Kidney epithelial cell (primary cell): ENCODE measurements at places on chromosomes 2 and 18.

- no peak for DNase-seq
Observed at GRCh38 chr18:9878783-9879242, 7.0 kb upstream of the TXNDC2 start.

- DNase-seq = peak; percentile 80
Observed at GRCh38 chr2:68828887-68829708, 42.1 kb downstream of the BMP10 start.

DNA sequence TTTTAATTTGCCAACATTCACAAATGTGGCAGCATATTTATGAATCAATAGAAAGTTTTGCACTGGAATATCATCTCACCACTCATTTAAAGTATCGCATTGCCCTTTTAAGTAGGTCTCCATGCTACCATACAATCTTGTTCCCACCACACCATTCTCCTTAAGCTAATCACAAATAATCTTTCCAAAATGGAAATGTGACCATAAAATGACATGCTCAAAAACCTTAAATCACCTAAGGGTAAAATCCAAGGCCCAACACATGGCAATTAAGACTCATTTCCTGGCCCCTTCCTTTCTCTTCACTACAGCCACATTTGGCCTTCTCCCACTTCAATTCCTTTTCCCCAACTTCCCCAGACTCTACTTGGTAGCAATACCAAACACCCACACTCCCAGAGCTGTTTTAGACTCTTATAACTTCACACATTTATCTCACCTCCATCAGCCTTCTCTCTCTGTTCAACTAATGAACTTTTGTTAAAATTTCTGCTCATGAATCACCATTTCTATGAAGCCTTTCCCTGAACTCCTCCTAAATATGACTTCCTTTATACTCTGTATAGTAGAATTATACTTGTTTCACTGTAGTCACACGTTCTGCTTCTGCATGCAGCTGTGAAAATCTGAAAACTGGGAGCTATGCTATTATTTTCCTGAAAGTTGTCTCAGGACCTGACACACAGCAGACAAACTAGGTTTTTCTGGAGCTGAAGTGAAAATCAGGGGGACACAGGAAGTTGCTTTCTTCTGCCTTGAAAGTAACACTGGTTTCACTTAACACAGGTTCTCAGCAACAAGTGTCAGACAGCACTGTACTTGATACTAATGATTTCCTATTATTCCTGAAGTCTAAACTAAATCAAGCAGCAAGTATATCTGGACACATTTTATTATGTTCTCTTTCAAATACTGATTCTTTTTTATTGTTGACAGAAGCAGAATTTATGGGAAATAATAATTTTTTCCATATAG lies 303.9 kb downstream of the ZEB2 start:
- no peak for DNase-seq

DNA sequence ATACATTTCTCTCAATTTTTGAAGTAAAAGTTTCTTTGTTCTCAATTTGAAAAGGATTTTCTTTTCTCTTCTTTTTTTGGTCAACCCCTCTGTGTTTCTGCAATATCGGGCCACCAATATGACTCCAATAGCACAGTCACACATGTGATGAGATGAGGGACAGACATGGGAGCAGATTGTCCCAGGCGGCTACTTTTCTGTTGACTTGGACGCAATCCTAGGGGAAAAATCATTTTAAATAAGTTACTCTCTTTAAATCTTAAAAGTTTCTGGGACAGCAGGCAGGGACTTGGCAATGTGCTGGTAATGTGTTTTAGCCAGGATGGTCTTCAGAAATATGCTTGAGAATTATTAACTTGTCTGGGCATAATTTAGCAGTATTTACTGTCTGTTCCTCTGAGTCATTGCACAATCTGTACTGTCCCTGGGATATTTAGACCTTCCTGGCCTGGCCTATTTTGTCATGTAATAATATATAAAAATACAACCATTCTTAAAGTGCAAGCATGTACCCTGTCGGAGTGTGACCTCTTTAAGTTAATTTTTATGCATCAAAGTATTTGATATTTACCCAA lies 388.5 kb upstream of the FANCL start:
- no peak for DNase-seq

DNA sequence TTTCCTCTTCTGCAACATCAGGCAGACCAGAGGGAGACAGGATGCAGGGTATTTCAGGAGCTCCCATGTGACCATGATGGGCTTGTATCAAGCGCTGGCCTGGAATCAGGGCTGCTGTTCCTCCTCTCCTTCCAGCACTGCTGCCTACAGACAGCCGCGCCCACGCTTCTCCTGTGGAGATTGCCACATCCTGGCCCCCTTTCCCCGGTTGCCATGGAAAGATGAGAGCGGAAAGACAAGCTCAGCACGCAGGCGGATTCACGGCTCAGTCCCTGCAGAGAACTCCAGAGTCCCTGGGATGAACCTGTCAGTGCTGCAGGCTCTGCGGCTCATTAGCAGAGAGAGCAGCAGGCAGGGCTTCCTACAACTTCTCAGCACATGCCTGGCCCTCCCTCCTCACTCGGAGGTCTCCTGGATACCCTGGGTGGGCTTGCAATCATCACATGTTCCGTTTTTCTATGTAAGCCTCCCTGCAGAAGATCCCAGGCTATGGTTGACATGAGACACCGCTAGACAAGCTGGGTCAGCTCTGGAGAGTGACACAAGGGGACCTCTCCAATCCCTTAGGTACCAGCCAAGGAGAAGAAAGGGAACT lies 497.8 kb upstream of the MYT1L start:
- no peak for DNase-seq

DNA sequence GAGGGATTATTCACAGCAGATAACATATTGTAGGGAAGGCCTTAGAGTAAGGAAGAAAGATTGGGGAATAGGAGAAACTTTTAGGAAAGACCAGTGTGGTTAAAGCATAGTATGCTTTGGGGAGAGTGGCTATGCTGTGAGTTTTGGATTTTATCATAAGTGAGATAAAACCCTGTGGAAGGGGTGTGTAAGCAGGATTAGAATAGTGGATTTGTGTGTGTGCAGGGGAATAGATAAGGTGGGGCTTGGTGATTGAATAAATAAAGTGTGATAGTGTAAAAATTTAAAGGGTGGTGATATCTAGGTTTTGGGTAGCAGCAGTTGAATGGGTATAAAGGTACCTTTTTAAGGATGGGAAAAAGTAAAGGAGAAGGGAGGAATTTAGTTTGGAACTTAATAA lies 137.7 kb downstream of the NCOA1 start:
- DNase-seq = no peak
